Suppressor macrophage treated with lipopolysaccharide for 4 hours (primary cell): ENCODE measurements at places on chromosomes 4 and X.

- DNase-seq, result no peak
These were observed 5.7 kb upstream of the PLCXD1 start for GRCh38 chrX:275476-275966.

GRCh38 chrX:26586570-26586969 lies 370.6 kb downstream of the MAGEB5 start:
- DNase-seq, result no peak

DNA sequence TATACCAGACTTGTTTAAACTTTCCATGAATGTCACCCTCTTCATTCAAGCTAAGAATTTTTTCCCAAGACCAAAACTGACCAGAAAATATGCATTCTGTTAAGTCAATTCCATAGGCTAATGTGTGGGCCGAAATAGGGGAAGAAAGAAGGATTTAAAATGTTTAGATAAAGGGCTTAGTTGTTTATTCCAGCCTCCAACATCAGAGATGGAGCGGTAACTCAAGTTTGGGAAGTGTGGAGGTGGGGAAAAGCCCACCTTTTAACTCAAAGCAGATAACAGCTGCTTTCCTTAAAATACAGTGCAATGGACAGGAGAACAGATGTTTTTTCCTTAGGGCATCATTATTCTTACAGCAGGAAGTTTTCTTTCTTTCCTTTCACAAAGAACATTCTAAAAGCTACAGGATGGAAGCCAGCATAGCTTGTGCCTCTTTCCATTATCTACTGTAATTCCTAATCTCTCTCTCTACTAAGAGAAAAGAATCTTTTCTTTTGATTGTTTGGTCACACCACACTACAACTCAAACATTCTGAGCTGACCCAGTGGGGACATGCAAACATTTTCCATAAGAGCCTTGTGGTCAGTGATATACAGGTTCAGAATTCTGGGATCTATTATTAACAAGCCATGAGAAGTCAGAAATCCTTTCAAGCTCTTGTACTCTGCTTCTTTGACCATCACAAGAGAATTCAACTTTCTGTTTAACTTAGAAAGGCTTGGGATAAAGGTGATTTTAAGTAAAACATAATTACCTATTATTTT lies 101.6 kb downstream of the PDE5A start:
- DNase-seq, result no peak

- DNase-seq, result no peak
These were observed 17.2 kb upstream of the MND1 start for GRCh38 chr4:153327247-153327646.

- no peak for DNase-seq
These were observed 242.2 kb upstream of the GK2 start for GRCh38 chr4:79650217-79650616.

GRCh38 chr4:130056286-130056685 lies 960.3 kb downstream of the C4orf33 start:
- DNase-seq, result no peak

DNA sequence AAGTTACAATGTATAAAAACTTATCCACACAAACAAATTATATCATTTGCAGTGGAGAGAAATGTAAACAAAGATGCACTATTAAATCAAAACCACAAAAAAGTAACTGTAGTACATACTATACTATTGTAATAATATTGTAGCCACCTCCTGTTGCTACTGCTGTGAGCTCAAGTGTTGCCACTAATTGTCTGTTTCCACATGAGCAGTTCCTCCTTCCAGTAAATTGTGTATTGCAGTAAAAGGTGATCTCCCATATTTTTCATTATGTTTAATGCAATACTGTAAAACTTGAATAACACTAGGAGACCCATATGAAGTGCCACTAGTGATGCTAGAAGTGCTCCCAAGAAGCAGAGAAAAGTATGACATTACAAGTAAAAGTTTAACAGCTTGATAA lies 11.7 kb downstream of the LIN54 start:
- no peak for DNase-seq

DNA sequence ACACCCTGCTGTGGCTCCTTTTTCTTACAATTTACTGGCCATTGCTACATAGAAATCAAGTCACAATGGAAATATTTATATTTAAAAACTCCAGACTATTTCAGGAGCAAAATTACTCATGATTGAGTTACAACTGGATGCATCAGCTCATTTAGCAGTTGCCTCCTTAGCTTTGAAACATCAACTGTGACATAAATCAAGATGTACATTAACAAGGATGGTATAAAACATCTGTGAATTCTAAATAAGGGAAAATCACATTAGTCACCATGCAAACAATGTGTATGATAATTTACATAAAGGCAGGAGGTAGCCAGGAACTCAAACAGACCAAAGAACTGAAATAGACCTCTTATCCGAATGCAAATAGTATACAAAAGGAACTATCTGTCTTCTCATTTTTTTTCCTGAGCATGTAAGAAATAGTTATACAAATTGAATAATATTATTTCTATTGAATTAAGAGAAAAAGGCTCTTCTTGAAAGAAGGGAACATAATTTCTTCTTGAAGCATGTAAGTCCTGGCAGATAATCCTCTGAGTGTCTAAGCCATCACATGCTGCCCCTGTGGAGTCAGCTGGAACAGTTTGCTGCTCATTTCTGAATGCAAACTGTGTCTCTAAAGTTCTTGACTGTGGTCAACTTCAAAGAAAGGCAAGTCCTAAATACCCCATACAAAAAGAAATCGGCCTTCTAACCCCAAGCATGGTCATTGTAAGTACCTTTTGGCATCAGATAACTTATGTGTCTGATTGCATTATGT lies 151.2 kb downstream of the NAA11 start:
- no peak for DNase-seq

DNA sequence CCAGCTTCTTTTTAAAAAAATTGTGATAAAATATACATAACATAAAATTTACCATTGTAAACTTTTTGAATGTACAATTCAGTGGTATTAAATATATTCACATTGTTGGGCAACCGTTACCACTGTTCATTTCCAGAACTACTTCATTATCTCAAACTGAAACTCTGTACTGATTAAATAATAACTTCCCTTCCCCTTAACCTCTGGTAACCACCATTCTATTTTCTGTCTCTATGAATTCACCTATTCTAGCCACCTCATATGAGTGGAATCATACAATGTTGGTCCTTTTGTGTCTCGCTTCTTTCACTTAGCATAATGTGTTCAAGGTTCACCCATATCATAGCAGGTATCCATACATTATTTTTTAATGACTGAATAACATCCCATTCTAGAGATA lies 8.3 kb downstream of the GPR50 start:
- DNase-seq, result no peak

- DNase-seq, result no peak
These were observed 167.8 kb upstream of the PCDH18 start for GRCh38 chr4:137700072-137700471.

- DNase-seq, result no peak
These were observed at the start of gene GLOD5 for GRCh38 chrX:48761674-48762471. Gene GLOD5 (plus strand): TSS chrX:48761747. CDS start chrX:48761791, 44 bp downstream.

DNA sequence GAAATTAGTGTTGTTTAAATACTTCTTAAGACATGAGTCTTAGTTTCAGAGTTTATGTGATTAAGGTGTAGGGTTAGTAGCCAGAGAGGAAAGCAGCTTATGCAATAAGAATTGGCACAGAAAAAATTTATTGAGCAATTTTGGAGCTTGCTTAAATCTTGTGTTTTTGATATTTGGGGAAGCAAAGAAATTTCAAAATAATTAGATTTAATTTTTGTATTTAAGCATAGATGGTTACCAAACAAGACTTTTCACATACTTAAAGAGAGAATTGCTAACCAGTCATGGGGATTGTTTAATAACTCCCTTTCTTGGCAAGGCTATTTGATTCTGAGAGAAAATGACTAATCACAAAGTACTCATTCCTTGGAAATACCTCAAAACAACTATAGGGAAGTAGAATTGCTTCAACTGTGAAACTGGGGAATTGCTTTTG lies 202.0 kb upstream of the GRID2 start:
- peak; percentile 62 for DNase-seq

DNA sequence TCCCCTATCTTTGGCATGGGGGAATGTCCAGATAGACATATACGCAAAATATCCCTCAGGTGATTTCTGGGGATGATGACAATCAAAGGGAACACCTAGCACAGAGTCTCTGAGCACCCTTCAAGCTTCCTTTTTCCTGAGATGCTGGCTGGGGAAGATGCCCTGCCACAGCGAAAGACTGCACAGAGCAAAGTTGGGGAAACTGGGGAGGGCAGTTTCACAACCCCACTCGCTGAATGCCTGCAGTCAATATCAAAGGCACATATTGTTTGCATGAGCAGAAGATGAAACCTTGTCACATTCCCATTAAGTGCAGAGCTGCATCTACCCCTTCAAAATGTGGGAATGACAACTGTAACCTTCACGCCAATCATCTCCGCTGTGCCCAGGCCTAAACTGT lies 2.6 kb downstream of the GPC4 start:
- no peak for DNase-seq

DNA sequence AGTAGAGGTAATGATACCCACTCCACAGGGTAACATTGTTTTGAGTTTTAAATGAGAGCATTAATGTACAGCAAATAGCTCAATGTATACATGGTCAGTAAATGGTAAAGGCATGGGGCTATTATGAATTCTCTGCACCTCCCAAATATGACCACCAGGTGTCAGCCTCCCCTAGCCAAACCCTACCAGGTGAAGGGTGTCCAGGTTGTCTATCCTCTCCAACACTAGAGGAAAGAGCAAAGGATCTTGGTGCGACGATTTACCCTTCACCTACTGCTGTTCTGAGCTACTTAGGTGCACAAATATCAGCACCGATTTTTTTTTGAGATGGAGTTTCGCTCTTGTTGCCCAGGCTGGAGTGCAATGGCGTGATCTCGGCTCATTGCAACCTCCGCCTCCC lies 26.5 kb upstream of the XIAP start:
- peak; percentile 56 for DNase-seq

DNA sequence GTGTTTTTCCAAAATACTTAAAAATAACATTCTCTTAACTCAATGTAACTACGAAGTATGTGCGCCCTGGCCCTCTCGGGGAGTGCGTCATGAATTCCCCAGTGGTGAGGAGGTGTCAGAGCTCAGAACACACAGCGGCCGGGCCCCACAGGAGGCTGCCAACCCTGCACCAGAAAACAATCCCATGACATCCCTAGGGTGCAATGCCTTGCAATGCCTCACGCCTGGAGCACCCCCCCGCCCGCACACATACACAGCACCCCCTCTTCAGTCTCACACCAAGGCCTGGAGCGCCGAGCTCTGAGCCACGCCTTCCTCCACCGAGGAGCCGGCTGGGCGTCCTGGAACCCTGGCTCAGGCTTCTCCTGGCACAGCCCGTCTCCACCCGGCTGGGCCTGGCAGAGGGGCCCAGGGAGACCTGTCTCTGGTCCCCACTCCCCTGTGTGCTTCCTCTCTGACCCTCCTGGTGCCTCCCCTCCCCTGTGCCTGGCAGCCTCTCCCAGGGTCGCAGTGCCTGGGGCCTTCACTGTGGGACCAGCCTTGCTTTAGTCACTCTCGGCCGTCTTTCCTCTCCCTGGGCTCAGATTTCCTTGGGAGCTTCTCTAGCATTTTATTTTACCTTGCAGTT lies 108.2 kb upstream of the ADRA2C start:
- DNase-seq, result no peak

- peak; percentile 78 for DNase-seq
These were observed 55.8 kb upstream of the BCOR start for GRCh38 chrX:40153345-40154249.

DNA sequence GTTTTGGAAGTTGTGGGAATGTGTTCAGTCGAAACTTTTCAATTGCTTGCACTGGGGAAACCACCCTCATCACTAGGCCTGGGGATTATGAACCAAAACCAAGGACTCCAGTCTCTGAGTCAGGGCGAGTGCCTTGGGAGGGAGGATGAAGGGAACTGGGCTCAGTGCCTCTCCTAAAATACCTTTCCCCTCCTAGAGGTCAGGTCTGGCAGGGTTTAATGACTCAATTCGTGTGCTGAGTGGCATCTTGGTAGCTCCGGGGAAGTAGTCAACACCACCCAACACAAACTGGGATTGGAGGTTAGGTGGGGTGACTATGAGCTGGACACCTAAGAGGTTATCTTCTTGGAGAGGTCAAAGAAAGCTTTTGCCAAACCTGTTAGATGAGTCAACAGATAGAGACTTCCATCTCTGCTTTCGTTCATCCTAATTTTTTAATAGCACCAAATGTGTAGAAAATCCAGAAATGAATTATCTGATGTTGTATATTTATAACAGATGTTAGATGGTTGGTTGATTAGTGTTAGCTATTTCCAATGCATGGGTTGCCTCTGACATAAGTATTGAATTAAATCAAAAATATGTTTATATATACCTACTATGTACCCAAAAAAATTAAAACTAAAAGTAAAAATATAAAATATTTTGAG lies 202.8 kb downstream of the SHROOM3 start:
- DNase-seq, result no peak

DNA sequence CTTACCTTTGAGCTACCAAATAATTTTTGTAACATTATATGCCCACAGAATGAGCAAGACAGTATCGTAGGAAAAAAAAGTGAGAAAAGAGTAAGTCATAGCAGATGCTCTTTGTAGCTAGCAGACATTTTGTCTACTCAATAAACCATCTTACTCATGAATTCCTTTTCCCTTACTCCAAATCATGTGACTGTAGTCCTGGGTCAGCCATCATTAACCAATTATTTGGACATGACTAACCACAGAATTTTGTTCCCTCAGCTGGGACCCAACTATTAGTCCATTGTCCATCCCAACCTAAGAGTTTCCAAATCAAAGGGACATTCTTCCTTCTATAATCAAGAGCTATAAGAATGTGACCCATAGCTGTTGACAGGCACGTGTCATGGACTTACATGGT lies 11.4 kb downstream of the UBE2D3 start:
- peak; percentile 57 for DNase-seq

DNA sequence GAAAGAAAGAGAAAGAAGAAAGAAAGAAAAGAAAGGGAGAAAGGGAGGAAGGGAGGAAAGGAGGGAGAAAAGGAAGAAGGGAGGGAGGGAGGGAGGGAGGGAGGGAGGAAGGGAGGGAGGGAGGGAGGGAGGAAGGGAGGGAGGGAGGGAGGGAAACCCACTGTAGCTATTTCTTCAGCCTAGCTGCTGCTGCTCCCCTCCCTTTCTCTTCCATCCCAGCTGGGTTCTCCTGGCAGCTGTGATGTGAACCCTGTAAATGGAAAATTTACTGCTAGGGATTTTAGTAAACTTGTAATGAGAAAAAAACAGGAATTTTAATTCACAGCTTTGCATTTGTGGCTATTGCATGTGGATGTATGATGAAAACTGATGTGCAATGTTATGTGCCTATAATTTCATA lies 8.0 kb downstream of the NR0B1 start:
- DNase-seq, result no peak

DNA sequence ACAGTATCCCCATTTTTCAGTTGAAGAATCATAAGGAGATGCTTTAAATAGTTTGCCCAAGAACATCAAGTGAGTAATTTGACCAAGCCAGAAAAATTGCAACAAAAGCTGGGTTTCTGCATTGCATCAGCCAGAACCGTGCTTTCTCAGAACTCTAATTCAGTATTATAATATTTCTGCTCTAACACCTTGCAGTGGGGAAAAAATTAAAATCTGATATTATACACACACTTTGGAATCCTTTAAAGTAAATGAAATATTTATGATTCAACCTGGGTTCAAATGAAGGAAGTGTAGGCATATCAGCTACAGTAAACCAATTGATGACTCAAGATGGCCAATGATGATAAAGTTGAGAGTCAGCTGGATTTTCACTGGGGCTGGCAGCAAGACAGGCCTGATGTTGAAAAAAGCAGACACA lies 387.6 kb upstream of the ZFP42 start:
- DNase-seq, result no peak
